ENCODE measurements at places on chromosomes 6 and 20. TPM values are rescaled to one million over a fixed set of nuclear protein-coding genes. Genes with fewer than 3 reads are reported as not detected.

GRCh38 chr6:135250751-135251497 lies 69.8 kb downstream of the MYB start:
- H3K4me3 ChIP-seq: no peak overlapping the region
- no peaks in the 10 kb centered on the region for H3K36me3 ChIP-seq
- H3K27me3 ChIP-seq: no peaks in the 10 kb centered on the region
- H3K4me1 ChIP-seq: no peaks in the 10 kb centered on the region
- no peak overlapping the region for H3K27ac ChIP-seq

The SNPH gene
- total RNA-seq: 22.8 TPM

GRCh38 chr6:87155842-87156815 lies 764 bp downstream of the ZNF292 start:
- no peaks in the 10 kb centered on the region for H3K27me3 ChIP-seq
- H3K27ac ChIP-seq: peak overlapping the region; percentile 94
- H3K4me3 ChIP-seq: peak overlapping the region; percentile 86
- no peaks in the 10 kb centered on the region for H3K36me3 ChIP-seq

The SCRT2 gene
- total RNA-seq: not detected

GRCh38 chr6:66851930-66852329 lies 1144.9 kb upstream of the EYS start:
- DNase-seq: no peak
- H3K36me3 ChIP-seq: no peaks in the 10 kb centered on the region
- H3K4me3 ChIP-seq: no peak overlapping the region
- H3K4me1 ChIP-seq: no peaks in the 10 kb centered on the region

The HDGFL1 gene
- not detected for total RNA-seq

DNA sequence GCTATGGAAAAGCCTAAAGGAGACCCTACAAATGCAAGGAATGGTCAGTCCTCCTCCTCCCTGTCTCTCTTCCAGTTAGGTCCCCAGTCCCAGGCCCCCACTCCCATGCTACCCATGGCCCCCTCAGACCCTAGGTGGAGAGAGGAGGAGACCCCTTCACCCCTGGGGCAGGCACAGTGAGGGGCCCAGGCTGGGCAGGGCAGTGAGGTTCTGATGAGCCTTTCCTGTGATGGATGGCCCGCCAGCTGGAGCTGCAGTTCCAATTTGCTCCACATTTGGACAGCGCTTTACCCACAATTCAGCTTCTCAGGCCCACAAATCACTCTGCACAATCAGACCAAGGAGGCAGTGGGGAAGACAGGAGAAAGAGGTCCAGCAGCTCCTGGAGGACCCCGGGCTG lies 37.3 kb upstream of the MLN start:
- no peak overlapping the region for H3K27ac ChIP-seq
- peaks cover 11% of the 10 kb centered on the region for H3K4me1 ChIP-seq
- H3K27me3 ChIP-seq: no peaks in the 10 kb centered on the region
- no peak for DNase-seq
- no peaks in the 10 kb centered on the region for H3K36me3 ChIP-seq
